ENCODE measurements at places on chromosomes 4 and X.

DNA sequence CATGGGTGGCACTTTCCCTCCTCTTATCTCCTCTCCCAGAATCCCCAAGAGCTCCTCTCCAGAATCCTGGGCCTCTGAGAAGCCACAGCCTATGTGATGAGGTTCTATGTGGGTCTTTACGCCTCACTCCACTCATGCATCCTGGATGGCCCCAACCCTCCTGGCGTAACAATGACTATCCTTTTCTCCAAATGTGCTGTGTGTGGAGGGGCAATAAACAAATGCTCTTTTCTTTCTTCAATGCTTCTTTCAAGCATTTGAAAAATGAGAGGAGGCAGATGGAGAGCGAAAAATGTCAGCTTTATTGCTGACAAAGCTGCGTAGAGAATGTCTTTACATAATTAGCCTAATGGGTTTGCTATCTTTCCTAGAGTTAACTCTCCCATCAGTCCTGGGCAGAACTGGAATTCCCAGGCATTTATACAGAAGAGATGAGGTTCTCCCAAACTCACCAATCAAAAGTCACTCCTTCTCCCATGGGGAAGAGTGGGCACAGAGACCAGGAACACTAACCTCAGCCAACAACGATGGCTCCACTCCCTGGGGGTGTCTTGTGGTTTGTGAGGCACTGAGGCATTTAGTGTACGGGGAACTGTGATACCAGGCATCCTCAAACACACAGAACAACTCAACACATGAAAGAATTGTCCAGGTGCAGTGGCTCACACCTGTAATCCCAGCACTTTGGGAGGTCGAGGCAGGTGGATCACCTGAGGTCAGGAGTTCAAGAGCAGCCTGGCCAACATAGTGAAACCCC, 118.9 kb upstream of the SLC34A2 start:
- DNase-seq: no peak

- no peak for DNase-seq
Observed at GRCh38 chr4:36227913-36228312, 16.4 kb downstream of the ARAP2 start.

GRCh38 chr4:82380344-82380743, 6.6 kb upstream of the HNRNPD start:
- no peak for DNase-seq

DNA sequence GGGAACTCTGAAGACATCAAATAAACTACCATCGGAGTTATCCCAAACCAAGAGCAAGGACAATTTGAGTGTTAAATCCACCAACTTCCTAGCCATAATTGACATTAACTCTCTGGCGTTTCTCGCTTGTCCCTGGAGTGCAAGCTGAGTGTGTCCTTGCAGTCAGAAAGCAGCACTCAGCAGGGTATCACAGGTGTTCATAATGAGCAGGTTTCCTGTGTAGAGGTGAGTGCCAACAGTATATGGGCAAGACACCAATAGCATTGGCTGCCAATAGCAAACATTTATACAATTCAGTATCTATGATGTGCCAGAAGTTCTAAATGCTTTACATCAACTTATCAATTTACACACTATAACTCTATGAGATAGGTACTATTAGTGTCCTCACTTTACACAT, 11.2 kb downstream of the BLTP1 start:
- DNase-seq: no peak

- no peak for DNase-seq
Observed at GRCh38 chr4:57137261-57137660, 27.1 kb upstream of the IGFBP7 start.

- DNase-seq: no peak
Observed at GRCh38 chrX:17433965-17434364, 59.0 kb downstream of the NHS start.

Measured in stimulated activated CD8-positive, alpha-beta memory T cell treated with anti-CD3 and anti-CD28 coated beads, Interleukin-4, amount 100 ng/mL, for 1 hour (primary cell).